ENCODE measurements at places on chromosomes 1 and 21.

DNA sequence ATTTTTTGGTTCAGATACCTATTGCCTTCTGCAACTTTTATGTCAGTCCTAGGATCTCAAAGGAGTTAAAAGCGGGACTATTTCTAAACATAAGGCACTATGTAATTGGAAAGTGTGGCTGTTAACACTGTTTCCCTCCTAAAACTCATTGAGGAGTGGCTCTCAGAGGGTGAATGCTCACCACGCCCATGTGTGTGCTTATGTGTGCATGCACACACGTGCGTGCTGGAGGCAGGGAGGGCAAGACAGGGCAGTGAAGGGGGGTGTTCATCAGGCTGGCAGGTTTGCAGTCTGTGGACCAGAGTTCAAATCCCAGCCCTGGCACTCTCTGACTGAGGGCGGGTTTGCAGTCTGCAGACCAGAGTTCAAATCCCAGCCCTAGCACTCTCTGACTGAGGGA lies 22.4 kb downstream of the KCNAB2 start:
- no peak for DNase-seq

DNA sequence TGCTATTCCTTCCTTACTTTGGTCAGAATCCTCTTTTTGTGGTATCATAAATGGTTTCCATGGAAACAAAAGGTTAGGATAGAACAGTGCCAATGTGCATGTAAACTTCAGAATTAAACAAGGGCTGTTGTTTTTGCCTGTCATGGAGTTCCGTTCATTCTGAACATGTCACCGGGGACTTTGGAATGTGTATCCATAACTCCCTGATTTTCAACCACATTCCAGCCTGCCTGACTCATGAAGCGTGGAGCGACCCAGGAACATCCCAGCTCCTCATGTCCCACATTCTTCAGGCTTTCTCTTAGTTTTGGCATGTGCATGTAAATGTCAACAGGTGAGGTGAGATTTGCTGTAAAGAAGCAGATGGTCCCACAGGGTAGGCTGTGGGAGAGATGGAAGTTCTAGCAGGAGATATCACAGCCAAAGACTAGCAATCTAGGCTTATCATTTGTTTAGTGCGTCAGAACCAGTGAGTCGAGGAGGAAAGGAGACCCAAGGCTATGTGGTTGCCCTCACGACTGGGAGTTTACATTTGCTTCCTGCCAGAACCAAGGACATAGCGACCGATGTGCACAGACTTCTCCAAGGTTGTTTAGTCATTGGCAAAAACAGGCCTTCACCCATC lies 23.0 kb upstream of the DNAJC11 start:
- DNase-seq: peak; percentile 57

GRCh38 chr1:33517596-33518250 lies 45.3 kb downstream of the ZSCAN20 start:
- DNase-seq: no peak

GRCh38 chr1:116066868-116067565 lies 44.2 kb upstream of the MAB21L3 start:
- peak; percentile 85 for DNase-seq

DNA sequence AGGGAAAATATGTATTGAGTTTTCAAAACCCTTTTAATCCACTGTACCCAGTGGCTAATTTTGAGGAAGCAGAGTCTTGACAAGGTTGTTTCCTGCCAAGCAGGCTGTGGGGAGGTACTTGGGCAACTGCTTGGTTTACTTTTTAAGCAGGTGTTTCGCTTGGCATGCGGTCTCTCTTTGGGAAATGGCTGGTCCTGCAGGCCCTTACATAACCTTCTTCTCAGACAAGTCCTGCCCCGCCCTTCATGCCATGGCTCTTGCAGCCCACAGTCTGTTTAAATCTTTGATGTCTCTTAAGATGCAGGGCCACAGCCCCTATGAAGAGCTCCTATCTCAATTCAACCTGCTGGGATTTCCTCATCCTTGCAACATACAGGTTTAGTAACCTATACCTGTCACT lies 36.0 kb upstream of the ABCD3 start:
- DNase-seq: no peak

- peak; percentile 61 for DNase-seq
These were observed 33.9 kb upstream of the ASPM start for GRCh38 chr1:197180252-197180878.

- no peak for DNase-seq
These were observed 152.4 kb downstream of the GABPA start for GRCh38 chr21:25887166-25887565.

- no peak for DNase-seq
These were observed 1.0 kb downstream of the ZNF687 start for GRCh38 chr1:151282883-151283725.

DNA sequence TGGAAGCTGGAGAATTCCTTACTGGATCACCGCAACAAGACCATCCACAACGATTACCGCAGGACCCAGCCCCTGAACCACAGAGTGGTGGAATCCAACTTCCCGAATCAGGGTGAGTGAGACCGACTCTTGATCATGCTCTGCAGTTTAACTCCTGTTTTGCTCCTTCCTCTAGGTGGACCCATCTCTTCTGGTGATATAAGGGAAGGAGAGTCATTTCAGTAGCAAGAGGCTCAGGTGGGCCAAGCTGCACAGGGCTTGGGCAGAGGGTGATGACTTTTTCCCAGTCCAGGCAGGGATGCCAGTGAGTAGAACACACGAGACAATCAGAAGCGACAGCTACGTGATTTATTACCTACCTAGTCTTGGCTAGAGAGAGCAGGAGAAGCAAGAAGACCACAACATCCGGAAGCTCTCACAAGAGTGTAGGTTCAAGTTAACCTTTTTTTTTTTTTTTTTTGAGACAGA lies 25.2 kb downstream of the CA6 start:
- no peak for DNase-seq

DNA sequence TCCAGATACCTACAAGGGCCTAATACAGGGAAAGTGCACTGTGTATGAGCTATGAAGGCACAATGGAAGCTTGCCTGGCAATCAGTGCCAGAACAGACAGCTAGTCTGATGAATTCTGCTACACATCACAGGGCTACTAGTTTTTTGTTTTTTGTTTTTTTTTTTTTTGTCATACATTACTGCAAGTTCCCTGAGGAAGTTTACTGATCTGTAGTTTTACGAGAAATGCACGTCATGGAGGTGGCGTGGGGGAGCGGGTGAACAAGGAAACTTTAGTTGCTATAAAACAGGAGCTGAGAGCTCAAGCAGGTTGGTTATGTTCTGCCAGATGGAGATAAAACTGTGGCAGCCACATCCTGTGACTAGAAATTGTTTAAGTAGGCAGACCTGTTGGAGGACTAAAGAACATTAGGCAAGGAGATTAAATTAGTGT lies 17.7 kb downstream of the PTPRC start:
- no peak for DNase-seq
